ENCODE measurements at places on chromosomes 7 and 10. TPM values are rescaled to one million over a fixed set of nuclear protein-coding genes. Genes with fewer than 3 reads are reported as not detected.

Gene TLX1
- total RNA-seq: not detected

Gene C10orf62
- 0.20 TPM for total RNA-seq

Gene CALHM3
- not detected for total RNA-seq

Gene IGF2BP3
- 44.8 TPM for total RNA-seq

Gene AGAP5
- total RNA-seq: 5.4 TPM

Gene C7orf57
- total RNA-seq: 0.10 TPM

Gene RNF133
- 0.39 TPM for total RNA-seq

Gene MYPN
- total RNA-seq: 9.4 TPM

Gene MYL10
- 3.2 TPM for total RNA-seq

Gene PRKG1
- total RNA-seq: 41.8 TPM

Gene GCK
- 0.79 TPM for total RNA-seq

Gene MCM7
- 47.5 TPM for total RNA-seq

Gene MEIG1
- not detected for total RNA-seq

Gene TRUB1
- total RNA-seq: 21.1 TPM
